ENCODE measurements at places on chromosomes 13 and 19.

DNA sequence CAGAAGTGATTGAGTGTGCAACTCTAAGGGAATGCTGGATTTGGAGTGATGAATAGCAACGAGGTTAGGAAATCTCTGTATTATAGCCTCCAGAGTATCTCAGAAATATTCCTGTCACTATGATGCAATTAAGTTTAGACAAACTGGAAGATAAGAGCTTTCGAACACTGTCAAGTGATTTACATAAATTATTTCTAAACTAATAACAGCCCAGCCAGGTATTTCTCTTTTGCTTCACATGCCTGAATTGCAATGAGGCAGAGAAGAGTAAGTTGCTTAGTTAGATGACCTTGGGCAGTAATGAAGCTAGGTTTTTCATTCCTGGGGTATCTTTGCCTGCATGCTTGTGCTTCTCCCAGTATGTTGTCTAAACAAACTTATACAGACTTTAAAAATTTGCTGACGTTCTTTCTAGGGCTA, 134.5 kb downstream of the LMO7 start:
- DNase-seq = no peak

GRCh38 chr13:113533161-113533840, 42.8 kb upstream of the DCUN1D2 start:
- no peak for DNase-seq

DNA sequence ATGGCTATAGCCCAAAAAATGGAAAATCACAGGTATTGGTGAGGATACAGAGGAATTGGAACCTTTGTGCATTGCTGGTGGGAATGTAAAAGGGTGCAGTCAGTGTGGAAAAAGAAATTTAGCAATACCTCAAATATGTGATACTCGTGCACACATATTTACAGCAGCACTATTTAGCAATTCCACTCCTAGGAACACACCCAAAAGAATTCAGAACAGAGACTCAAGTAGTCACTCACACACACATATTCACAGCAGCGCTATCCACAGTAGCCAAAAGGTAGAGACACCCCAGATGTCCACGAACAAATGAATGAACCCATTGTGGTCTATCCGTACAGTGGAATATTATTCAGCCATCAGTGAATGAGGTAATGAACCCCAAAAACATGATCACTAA, 114.0 kb downstream of the COL4A2 start:
- DNase-seq = no peak

DNA sequence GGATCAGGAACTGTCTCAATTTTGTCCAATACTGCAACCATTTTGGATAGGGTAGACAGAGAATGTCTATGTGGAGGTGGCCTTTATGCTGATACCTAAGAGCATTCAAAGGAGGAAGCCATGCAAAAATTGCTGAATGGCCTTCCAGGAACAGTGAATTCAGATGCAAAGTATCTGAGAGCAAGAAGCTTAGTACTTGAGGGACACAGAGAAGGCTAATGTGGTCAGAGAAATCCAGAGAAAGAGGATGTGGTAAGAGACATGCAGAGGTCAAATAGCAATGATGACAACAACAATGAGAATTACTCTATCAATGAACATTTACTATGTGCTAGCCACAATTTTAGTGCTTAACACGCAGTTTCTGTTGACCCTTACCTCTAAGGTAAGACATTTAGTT, 785.6 kb upstream of the KLHL1 start:
- DNase-seq = no peak

DNA sequence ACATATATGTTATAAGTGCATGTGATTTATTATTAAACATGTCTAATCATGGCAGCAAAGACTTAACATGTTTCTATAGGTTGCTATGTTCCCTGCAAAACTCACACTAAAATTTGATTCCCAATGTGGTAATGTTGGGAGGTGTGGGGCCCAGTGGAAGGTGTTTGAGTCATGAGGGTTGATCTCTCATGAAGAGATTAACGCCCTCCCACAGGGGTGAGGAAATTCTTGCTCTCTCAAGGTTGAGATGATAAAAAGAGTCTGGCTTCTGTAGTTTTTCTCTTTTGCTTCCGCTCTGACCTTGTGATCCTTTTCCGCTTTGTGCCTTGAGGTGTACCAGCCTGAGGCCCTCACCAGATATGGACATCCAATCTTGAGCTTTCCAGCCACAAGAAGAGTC, 737.5 kb upstream of the SLITRK5 start:
- no peak for DNase-seq

GRCh38 chr19:17332677-17333581, 1.7 kb downstream of the ANO8 start:
- no peak for DNase-seq

Data from AG20443 (cell line).